CD4-positive, alpha-beta T cell treated with Interleukin-2 at 100 ng/mL for 4 hours (primary cell): ENCODE measurements at places on chromosomes 13 and 19.

DNA sequence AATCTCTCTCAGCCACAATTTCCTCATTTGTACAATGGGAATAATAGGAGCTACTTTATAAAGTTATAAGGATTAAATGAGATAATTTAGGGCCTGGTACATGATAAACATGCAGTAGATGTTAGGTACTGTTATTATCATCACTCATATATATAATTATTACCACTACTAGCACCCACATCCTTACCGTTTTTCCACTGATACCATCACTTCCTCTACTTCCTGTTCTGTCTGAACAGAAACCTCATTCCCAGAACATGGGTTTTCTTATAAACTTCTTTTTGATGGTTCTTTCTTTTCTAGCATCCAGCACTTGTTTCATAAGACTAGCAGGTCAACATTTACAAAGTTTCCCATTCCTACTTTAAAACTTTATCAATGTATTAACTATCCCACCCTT lies 6.3 kb downstream of the CDADC1 start:
- DNase-seq: no peak

GRCh38 chr19:29290853-29291252 lies 77.9 kb upstream of the UQCRFS1 start:
- no peak for DNase-seq

DNA sequence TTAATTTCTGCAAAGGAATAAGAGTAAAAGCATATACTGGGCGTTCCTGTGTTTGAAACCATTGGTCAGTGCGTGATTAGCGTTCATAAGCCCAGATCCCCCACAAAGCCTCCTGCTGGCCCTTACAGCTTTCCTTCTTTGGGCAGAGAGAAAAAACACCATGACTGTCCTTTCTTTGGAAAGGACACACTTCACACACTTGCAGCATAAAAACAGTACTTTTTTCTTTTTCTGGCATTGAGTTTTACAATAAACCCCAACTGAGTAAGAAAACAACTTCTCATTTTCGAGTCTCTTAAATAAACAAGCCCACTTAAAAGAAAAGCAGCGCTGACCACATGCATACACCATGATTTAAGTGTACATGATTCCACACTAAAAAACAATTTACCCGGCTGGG lies 35.8 kb downstream of the SMAD9 start:
- DNase-seq: no peak

GRCh38 chr13:113802090-113802531 lies 43.1 kb downstream of the TMEM255B start:
- DNase-seq: no peak

- no peak for DNase-seq
Observed at GRCh38 chr19:407511-408440, 1.2 kb downstream of the C2CD4C start.

DNA sequence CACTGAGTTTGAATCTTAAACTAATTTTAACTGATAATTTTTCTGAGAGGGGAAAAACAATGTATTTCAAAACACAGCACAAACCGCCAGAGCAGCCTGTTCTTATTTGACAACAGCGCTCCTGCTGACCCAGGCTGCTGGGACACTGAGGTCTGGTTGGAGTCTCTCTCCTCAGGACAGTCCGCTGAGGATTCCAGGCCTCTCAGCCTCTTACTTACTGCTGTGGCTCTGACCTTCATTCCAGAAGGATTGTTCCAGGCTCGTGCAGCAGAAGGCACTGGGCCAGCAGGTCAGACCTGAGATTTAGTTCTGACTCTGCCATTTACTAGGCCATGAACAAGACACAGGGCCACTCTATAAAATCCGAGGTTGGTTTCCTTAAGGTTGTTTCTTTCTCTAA lies 393.6 kb downstream of the TDRD3 start:
- DNase-seq: no peak

DNA sequence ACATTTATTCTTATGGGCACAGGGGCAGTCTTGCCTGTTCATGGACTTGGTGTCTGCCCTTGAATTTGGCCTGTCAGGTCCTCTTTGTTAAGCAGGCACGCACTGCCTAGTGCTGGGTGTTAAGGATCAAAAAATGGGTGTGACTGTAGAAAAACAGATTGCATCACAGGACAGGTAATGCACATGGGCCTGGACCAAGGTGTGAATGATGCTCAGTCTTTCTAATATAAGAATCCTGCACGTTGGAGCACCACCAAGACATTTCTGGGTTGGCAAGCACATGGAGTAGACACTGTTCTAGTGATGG lies 33.7 kb downstream of the GATAD2A start:
- no peak for DNase-seq

- no peak for DNase-seq
Observed at GRCh38 chr19:35115177-35115951, at the start of gene FXYD3. FXYD3 (plus strand) TSS chr19:35115823; CDS start chr19:35119377, 3,554 bp downstream.

- DNase-seq: no peak
Observed at GRCh38 chr13:80100636-80101035, 240.3 kb downstream of the SPRY2 start.

- DNase-seq: no peak
Observed at GRCh38 chr19:33233056-33233873, 7.6 kb upstream of the SLC7A10 start.

DNA sequence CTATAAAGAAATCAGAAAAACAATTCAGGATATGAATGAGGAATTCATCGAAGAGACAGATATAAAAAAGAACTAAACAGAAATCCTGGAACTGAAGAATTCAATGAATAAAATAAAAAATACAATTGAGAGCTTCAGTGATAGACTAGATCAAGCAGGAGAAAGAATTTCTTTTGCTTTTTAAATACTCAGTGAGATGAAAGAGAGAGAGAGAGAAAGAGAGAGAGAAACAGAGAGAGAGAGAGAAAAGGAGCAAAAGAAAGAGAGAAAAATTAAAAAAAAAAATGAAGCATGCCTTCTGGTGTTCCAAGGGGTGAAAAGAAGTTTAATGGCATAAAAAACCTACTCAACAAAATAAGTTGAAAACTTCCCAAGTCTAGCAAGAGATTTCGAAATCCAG lies 22.0 kb upstream of the SLC7A9 start:
- DNase-seq: no peak

- DNase-seq: no peak
Observed at GRCh38 chr19:31671411-31672035, 322.3 kb upstream of the TSHZ3 start.

GRCh38 chr13:45751885-45752284 lies 49.8 kb downstream of the CBY2 start:
- DNase-seq: no peak

DNA sequence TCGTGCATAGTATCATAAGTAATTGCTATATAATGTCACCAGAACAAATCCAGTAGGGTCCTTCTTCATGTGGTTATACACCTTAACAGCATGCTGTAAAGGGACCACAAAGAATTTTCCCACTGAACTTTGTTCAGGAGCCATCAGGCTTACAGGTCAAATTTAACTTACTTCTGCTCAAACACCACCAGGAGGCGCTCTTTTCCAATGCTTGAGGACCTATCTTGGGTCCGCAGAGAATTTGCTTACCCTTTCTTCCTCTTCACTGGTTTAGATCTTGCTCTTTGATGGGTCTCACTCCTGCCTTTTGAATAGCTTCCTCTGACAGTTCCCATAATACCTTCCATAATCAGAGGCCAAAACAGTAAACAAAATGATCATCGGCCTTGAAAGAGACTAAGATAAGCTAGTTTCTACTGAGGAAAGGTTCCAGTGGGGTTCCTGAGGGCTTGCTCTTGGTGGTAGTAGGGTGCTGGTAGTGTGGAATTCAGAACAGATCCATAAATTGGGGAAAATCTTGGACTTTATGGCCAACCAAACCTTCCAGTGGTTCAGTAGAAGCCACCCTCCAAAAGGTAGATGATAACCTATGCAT lies 37.4 kb downstream of the SCGB2B2 start:
- peak; percentile 71 for DNase-seq
